IMR-90 (cell line): ENCODE measurements at places on chromosomes 12 and 14.

DNA sequence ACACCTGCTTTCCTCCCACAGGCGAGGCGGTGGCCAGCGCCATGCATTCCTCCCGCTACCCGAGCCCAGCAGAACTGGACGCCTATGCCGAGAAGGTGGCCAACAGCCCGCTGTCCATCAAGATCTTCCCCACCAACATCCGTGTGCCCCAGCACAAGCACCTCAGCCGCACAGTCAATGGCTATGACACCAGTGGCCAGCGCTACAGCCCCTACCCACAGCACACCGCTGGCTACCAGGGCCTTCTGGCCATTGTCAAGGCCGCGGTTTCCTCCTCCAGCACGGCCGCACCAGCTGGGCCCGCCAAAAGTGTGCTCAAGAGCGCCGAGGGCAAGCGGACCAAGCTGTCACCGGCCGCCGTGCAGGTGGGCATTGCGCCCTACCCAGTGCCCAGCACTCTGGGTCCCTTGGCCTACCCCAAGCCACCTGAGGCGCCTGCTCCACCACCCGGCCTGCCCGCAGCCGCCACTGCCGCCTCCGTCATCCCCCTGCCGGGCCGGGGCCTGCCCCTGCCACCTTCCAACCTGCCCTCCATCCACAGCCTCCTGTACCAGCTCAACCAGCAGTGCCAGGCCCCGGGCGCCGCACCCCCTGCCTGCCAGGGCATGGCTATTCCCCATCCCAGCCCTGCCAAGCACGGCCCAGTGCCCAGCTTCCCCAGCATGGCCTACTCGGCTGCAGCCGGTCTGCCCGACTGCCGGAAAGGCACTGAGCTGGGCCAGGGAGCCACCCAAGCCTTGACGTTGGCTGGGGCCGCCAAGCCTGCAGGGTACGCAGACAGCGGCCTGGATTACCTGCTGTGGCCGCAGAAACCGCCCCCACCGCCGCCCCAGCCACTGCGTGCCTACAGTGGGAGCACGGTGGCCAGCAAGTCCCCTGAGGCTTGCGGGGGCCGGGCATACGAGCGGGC is 54.6 kb downstream of the FAM222A start:
- DNase-seq, result no peak

- no peak for DNase-seq
These were observed 17.7 kb upstream of the STXBP6 start for GRCh38 chr14:25067600-25067999.

DNA sequence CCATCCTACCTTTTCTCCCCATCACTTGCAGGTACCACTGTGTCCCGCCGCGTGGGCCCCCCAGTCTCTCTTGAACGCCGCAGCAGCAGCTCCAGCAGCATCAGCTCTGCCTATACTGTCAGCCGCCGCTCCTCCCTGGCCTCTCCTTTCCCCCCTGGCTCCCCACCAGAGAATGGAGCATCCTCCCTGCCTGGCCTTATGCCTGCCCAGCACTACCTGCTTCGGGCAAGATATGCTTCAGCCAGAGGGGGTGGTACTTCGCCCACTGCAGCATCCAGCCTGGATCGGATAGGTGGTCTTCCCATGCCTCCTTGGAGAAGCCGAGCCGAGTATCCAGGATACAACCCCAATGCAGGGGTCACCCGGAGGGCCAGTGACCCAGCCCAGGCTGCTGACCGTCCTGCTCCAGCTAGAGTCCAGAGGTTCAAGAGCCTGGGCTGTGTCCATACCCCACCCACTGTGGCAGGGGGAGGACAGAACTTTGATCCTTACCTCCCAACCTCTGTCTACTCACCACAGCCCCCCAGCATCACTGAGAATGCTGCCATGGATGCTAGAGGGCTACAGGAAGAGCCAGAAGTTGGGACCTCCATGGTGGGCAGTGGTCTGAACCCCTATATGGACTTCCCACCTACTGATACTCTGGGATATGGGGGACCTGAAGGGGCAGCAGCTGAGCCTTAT is 9.2 kb downstream of the ARHGAP9 start:
- no peak for DNase-seq

GRCh38 chr14:62616668-62617067 is 428.6 kb downstream of the KCNH5 start:
- no peak for DNase-seq

DNA sequence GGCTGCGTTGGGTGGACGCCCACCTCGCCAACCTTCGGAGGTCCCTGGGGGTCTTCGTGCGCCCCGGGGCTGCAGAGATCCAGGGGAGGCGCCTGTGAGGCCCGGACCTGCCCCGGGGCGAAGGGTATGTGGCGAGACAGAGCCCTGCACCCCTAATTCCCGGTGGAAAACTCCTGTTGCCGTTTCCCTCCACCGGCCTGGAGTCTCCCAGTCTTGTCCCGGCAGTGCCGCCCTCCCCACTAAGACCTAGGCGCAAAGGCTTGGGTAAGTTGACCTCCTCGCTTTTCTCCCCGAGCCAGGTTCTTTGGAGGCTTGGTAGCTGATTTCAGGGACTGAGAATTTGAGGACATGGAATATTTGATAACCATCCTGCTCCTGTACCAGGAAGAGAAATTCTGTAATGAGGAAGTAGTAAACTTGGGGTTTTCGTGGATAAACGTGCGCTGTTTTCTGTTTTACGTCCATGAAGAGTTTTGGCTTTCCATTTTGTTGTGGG is 530 bp downstream of the APAF1 start:
- DNase-seq, result no peak

GRCh38 chr12:82507686-82508085 is 149.4 kb downstream of the METTL25 start:
- DNase-seq, result no peak

- DNase-seq, result no peak
These were observed 2.6 kb downstream of the GLRX5 start for GRCh38 chr14:95537298-95538089.

GRCh38 chr14:24165785-24166184 is 4.7 kb downstream of the IRF9 start:
- no peak for DNase-seq

DNA sequence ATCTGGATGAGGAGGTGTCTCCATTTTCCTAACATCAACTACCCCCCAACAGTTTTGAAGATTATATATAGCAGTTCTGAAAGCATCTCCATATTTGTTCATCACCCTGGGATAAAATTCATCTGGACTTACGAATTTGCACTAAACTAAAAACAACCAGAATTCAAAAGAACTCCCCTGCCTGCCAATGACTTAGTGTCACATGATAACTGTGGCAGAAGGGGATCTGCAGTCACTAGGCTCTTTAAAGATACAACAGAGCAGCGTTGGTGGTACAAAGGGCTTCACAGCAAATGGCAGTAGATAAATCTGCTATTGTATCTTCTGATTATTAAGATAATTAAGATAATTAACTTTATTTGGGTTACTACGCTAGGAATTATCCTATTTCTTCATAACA is 30.1 kb downstream of the GPR135 start:
- DNase-seq, result no peak

DNA sequence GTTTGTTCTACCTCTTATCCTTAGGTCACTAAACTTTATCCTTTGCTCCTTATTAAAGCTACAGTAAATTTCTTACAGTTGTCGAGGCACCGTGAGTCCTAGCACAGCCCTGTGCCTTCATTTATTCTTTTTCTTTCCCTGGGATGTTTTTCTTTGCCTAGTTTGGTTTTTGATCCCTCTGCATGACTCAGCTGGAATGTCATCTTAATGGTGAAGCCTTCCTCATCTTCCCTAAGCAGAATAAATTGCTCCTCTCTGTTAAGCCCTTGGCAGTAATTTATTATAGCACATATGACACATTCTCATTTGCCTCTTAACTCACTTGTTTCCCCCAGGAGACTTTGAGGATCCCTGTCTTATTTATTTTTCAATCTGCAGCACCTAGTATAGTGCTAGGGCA is 16.6 kb downstream of the ACTR10 start:
- DNase-seq, result peak; percentile 32

DNA sequence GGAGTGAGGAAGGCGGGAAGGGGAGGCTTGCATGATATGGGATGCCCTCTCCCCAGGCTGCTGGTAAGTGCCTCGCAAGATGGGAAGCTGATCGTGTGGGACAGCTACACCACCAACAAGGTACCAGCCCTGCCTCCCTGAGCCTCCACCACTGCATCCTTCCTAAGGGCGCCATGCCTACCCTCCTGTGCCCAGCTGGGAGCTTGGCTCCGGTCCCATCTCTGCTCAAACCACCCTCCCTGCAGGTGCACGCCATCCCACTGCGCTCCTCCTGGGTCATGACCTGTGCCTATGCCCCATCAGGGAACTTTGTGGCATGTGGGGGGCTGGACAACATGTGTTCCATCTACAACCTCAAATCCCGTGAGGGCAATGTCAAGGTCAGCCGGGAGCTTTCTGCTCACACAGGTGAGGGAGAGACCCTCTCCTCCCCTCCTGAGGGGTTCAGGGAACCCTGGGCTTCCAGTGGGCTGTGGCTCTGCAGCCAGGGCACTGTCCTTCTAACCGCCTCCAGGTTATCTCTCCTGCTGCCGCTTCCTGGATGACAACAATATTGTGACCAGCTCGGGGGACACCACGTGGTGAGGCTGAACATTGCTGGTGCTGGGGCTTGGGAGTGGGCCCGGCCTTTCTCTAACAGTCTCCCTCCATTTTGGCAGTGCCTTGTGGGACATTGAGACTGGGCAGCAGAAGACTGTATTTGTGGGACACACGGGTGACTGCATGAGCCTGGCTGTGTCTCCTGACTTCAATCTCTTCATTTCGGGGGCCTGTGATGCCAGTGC is 2.6 kb downstream of the GNB3 start:
- no peak for DNase-seq
